CD4-positive, alpha-beta T cell treated with Interleukin-4 for 4 hours (primary cell): ENCODE measurements at places on chromosomes 4 and X.

GRCh38 chr4:55637272-55637820 is 1.2 kb upstream of the NMU start:
- DNase-seq: no peak

DNA sequence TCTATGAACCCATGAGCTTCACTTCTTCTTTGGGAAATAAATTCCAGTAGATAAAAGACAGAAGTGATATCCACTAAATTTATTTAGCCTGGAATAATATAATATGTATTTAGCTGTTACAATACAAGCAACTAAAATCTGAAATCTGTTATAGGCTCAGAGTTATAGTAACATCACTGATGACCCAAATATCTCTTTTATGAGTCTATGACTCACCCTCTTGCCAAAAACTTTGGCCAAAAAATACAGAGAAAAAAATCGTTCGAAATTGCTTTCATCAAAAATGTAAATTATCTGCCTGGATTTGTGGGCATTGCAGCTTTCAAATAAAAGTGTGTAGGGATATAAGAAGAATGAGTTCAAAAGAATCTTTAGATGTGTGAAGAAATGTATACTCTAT is 89.4 kb upstream of the DKK2 start:
- no peak for DNase-seq

DNA sequence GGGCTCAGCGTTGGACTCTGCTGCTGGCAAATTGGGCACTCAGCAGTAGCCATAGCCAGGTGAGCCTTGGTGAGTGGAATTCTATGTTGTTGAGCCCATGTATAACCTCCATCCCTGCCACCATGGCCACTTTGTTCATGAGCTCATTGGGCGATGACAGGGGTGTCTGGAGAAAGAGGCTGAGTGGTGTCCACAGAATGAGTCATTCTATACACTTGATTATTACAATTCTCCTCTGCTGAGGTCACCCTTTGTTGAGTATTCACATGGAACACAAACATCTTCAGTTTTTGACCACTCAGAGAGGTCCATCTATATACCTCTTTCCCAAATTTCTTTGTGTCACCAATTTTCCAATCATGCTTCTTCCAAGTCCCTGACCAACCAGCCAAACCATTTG is 1341.7 kb downstream of the PCDH7 start:
- DNase-seq: no peak

DNA sequence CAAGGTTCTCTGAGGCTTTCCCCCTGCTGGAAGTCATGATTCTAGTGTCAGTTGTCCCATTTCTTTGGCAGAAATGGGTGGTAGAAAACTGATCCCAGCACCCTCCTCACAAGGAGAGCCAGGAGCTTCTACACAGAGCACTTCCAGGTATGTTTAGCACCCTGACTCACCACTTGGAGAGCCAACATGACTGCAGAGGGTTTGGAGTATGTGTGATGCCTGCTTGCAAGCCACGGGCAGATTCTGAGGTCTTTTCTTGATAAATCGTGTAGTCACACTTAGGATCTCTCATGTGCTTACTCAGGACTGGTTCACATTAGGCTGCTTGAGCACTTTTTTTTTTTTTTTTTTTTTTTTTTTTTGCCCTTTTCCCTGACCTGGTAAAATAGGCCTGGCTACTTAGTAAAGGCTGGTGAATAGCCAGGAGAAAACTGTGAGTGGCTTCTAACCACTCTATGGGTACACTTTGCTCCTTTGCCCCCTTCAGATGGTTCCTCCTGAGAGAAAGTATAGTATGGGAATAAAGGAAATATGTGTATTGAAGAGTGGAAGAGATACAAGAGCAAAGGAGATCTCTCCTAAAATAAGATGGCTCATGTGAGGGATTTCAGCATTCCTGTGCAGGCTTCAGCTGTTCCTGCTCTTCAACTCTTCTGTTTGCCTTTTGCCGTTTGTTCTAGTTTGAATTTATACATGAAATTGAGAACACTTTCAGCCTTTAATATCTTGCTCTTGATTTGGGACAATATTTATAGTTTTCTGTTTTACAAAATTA is 103.6 kb downstream of the EMCN start:
- DNase-seq: no peak

DNA sequence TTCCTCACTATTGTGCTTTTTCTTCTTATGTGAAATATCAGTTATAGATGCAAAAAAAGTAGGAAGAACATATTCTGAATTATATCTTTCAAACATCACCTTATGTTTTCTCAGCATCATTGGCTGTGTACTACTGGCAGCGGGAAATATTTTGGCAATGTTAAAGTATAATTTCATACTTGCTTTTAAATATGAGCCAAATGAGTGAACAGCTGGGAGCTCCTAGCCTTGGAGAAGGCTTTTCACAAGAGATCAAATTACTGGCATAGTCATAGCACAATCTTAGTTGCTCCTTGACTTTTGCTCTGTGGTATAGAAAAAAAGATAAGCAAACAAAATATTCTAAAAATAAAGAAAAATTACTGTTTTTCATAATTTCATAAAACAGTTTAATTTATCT is 1575.8 kb upstream of the PABPC4L start:
- no peak for DNase-seq
